GOT3 (cell line): ENCODE measurements at places on chromosomes 16 and 17.

- DNase-seq = no peak
Observed at GRCh38 chr16:58582971-58583765, 46.5 kb downstream of the CNOT1 start.

DNA sequence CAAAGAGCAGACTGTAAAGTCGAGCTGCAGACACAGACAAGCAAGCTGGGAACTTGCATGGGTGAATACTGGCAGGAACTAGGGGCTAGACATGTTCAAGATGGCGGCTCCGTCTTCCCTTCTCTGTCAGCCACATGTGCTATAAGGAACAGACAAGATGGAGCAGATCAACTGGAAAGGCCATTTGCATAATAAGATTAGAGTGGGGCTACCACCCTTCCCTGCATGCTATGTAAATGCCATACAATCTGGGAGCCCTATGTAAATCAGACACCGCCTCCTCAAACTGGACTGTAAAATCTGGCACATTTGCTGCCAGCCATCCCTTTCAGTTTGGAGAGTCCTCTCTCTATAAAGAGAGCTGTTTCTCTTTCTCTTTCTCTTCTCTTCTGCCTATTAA lies 640.1 kb upstream of the CDH8 start:
- DNase-seq = no peak

DNA sequence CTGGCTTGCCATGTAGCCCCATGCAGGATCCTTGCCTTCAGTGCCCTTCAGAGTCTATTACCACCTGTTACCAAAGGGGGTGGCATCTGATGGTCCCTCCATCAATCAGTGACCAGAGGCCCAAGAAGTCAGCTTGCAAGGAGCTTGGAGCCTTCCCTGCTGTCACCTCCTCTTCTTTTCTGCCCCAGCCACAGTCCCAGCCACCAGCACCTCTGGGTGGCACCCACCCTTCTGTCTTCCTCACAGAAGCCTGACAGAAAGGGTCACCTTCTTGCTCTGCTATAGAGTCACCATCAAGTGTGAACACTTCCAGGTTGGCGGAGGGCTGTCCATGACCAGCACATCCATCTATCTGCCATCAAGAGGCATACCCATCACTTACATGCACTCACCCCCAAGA lies 203.2 kb downstream of the SALL1 start:
- DNase-seq = no peak

- no peak for DNase-seq
Observed at GRCh38 chr17:70121126-70121525, 46.1 kb downstream of the KCNJ16 start.

- DNase-seq = peak; percentile 45
Observed at GRCh38 chr17:42536048-42536371, at the start of gene NAGLU. Gene NAGLU (plus strand): TSS chr17:42536241. CDS start chr17:42536273, 32 bp downstream.

DNA sequence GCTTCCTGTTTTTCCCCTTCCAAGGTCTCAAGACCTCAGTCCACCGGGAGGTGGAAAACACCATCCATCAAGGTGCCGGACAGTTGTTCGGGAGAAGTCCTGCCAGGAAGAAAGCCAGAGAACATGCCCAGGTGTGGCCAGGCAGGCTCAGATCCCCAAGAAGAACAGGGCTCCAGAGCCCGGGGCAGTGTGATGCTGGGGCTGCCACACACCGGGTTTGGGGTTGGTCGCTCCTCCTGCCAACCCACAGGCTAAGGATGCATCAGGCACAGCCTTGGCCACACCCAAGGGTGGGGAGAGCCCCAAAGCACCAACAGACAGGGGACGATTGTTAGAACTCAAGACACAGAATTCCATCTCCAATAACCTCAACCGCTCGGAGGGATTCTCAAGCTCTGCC lies 19.7 kb downstream of the ZFHX3 start:
- no peak for DNase-seq

DNA sequence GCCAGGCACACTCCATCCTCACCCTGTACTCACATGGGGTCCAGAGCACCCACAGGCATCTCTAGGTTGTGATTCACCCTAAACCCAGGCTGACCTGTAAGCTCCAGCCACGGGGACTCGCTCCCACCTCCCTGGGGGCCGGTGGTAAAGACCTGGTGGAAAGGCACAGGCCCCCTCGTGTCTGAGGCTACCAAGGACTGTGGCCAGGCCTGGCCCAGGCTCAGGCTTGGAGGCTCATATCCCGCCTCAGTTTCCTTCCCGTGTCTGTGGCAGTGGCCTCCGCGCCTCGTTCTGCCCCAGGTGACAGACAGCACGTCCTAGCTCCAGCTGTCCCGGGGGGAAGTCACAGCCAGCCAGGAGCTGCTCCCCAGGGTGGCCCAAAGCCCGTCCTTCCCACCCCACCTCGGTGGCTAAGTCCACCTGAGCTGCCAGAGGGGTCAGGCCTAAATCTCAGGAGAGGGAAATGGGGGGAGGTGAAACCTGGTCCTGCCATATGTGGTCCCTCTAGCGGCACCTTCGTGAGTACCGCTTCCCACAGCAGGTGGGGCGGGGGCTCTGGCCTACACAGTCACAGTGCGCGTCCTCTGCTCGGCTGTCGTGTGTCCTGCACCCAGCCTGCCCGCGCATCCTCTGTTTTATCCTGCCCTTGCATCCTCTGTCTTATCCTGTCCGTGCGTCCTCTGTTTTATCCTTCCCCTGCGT lies 12.6 kb downstream of the CDH15 start:
- no peak for DNase-seq

DNA sequence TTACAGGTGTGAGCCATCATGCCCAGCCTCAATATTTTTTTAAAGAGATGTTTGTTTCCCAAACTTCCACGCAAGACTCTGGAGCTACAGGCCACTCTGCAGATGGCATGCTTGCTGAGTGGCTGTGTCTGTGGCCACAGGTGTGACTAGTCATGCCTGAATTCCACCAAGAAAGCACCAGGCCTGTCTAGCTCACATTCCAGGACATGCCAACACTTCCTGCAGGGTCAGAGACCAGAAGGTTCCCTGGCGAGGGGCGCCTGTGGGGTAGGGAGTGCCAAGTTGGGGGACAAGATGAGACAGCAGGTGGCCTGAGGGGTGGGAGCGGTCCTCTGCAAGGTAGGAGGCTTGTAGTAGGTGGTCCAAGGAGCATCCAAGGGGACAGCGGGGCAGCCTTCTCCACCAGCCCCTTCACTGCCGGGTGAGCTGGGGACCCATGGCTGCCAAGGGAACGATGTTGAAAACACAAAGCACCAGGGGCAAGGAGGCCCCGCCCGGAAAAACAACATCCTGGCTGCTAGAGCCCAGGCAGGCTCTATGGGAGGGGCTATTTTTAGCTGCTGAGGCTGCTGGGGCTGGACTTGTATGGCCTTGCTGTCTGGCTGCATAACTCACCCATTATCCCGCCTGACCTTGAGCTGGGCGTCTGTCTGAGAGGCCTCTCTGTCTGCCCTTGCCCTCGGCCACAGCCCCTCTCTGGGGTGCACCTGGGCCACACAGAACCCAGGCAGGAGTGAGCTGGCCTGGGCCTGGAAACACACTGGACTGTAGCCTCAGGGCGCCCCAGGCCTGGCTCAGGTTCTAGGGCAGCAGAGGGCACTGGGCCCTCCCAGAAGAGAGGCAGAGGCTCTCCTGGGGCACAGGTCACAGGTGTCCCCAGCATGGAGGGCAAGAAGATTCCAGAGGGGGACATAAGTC lies 5.7 kb downstream of the TRIM47 start:
- DNase-seq = no peak

- DNase-seq = no peak
Observed at GRCh38 chr17:64779376-64780095, 117.4 kb upstream of the SMURF2 start.

GRCh38 chr16:83214671-83215070 lies 587.9 kb downstream of the CDH13 start:
- DNase-seq = no peak

DNA sequence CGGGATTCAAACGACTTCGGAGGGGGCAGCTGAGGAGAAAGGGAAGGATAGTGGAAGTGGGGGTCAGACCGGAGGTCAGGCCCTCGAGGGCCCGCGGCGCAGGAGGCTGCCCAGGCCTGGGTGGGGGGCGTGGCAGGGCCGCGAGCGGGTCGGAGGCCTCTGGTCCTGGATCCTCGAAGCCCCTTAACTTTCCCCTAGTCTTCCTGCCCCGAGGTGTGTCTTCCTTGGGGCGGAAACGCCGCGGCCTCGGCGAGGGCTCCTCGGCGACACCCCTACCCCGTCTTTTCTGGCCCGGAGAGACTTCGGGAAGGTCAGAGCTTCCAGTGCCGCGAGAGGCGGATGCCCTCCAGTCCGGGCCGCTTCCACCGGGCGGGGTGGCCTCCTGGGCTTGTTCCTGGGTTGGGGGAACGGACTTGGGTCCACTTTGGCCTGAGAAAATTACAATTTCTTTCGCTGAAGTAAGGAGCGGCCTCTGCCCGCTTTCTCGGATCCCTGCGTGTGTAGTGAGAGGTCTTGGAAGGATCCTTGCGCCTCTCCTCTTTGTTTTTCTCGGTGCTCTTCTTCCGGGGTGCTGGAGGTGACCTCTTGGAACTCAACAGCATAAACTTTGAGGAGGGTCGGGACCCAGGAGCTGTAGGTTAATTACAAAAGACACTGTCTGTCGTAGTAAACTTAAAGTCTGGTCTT lies 491 bp downstream of the IST1 start:
- DNase-seq = no peak

- DNase-seq = no peak
Observed at GRCh38 chr16:20871941-20872815, 28.0 kb downstream of the DCUN1D3 start.

- DNase-seq = no peak
Observed at GRCh38 chr16:53611179-53611696, 92.4 kb downstream of the RPGRIP1L start.

DNA sequence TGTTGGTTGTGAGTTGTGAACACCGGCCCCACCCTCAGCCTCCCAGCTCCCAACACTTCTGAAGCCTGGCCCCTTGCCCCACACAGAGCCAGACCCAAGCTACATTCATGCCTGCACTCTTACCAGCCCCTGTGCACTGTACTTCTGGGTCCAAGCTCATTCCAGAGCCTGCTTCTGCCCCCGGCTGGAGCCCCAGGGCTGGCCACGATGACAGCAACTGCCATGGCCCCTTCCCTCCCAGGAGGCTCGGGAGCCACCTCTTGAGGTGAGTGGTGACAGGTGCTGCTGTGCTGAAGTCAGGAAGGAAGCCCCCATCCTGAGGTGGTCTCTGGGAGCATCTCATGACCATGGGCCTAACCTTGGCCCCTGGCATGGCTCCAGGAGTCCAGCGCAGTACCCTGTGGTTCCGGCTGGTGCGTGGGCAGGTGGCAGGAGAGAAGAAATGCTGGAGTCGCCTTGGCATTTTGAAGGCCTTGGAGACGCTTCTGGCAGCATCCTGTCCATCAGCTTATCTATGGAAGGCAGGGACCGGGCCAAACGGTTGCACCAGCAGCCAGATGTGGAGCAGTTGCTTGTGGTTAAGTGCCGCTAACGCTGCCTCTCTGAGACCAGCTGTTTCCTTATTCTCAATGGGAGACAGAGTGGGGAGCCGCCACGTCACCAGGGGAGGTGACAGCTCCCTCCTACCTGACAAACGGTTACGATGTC lies 3.9 kb upstream of the CDT1 start:
- no peak for DNase-seq

DNA sequence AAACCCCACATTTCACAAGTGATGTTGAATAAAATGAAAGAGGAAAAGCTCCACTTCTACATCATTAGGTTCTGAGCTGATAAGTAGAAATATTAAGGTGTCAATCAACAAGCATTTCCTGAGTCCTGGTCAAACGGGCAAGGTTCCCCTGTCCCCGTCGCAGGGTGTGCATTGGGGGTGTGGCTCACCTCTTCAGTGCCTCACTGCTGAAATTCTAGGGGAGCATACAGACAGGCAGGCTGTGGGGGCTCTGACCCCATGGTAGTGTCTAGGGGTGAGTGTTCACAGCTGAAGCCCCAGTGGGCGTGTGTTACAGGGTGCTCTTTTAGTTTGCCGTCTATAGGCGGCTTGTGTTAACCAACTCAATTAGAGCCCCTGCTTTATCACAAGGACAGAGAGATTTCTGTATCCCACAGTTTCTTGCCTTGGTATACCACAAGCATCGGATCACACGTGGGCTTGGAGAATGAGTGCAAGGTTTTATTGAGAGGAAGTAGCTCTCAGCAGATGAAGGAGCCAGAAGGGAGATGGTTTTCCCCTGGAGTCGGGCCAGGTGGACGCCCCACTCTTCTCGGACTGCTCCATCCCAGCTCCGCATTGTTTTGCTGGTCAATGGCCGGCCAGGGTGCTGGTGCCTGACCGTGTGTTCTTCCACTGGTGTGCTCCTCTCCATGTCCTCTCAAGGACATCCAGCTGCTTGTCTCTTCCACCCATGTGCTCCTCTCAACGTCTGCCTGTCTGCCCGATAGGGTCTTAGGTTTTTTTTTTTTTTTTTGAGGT lies 238.2 kb upstream of the NLRP1 start:
- DNase-seq = no peak

DNA sequence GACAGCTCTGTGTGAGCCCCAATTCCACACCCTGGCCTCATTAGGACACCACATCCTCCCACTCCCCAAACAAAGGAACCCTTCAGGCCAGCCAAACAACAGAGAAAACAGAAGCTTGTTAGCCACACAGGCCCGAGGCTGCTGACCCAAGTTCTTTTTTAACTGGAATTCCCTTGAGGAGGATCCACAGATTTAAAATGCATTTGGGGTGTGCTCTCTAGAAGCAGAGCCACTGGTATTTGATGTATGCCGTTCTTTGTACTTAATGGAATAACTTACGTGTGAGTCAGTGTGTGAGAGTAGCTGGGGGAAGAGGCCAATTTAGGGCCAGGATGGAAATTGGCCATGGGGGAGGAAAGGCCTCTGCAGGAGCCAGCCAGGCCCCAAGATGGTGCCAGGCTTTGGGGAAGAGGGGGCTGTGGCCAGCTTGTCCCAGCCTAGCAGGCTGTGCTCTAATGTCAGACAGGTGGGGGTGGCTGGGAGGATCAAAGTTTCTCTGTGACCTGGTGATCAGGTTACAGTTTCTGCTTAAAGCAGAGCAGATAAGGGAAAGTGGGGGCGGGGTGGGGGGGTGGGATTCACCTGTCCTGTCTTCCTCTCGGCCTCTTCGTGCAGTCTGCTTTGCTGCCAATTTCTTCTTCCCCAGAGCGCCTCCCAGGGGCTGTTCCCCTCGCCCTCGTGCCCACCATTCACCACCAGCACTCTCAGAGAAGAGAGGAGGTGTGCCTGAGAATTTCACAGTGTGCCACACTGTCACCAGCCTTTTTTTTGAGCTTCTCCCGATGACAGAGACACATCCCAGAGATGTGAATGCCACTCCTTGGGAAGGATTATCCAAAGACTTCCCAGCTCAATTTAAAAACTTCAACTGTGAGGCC lies 50.8 kb downstream of the TOM1L2 start:
- DNase-seq = no peak

- DNase-seq = no peak
Observed at GRCh38 chr17:37574427-37574826, 34.8 kb downstream of the SYNRG start.

DNA sequence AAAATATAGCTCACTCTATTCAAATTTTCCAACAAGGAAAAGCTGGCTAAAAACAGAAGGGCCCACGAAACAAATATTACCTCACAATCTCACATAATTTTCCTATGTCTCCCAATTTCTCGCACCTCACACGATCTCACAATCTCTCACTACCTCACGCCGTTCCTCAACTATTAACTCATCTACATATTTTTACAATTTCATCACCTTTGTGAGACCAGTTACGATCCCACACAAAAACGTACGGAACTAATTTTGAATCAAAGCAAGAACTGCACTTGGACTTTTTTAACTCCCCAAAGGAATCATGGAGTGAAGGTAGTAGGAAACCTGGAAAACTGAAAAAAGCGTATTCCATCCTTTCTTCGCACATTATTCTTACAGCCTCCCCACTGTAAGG lies 1.1 kb downstream of the CBX1 start:
- DNase-seq = no peak
